ENCODE measurements at places on chromosomes 5 and 9.

DNA sequence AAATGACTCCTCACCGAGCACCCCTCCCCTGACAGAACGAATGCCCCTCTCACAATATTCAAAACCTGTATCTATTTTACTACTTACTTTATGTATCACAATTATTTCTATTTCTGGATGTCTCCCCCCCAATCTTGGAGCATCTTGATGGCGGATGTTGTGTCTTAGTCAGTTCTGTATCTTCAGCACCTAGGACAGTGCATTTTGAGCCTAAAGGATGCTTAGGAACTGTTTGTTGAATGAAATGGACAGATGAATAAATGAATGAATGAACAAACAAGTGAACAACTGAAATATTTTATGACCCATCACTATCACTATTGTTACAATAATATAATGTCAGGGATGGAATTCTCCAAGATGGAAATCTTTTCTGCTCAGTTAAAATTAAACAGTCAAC, 295.7 kb downstream of the DNAH5 start:
- no peak for DNase-seq

DNA sequence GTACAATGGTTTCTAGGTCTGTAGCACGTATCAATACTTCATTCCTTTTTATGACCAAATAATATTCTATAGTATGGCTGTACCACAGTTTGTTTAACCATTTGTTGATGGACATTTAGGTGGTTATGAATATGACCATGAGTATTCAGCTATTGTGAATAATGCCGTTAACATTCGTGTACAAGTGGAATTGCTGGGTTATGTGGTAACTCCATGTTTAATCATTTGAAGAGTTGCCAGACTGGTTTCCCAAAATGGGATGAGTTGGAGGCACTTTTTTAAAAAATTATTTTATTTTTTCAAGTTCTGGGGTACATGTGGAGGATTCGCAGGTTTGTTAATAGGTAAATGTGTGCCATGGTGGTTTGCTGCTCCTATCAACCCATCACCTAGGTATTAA, 4.6 kb downstream of the SNX2 start:
- DNase-seq, result no peak

DNA sequence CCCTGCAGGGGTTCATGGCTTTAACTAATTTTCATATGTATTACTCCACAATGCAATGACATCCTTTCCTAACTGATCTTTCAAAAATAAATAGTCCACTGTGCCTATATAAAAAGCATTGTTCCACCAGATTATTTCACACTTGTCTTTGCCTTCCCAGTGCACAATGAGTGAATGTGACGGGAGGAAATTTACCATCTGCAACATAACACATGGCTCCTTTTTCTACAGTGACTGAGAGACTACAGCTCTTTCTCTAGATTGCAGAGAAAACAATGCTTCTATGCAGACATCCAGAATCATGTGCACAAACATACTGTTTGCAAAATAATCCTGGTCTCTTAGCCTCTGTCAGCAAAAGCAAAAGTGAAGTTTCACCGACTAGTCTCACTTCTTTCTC, 483.7 kb upstream of the PIK3R1 start:
- no peak for DNase-seq

GRCh38 chr5:85648495-85648894, 969.2 kb upstream of the COX7C start:
- DNase-seq, result no peak

DNA sequence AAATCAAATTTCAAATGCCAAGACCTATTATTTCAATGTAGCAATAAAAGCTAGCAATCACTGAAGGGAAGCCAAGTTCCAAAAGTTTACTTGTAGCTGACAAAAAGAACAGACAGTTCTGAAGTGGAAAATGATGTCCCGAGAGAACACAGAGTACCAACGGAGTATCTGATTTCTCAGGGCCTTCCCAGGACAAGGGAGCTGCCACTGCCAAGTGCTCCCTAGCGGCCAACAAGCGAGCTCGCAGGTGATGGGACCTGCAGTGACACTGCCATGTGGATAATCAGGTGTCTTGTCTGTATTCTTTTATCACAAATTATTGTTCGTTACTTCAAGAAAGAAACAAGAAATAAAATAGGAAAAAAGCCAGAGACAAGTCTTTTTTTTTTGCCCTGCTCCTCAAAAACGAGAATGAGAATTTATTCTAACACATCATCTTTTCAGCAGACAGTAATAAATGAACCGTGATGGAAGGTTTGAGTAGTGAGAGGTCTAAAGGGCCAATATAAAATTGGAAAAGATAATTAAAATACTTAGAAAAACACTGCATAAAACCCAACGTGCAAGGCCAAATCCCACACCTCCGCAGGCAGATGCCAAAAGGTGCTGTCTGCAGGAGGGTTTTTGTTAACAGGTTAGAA, 159.4 kb downstream of the MYO10 start:
- no peak for DNase-seq

- DNase-seq, result no peak
Observed at GRCh38 chr5:176469296-176469695, 21.1 kb downstream of the FAF2 start.

- no peak for DNase-seq
Observed at GRCh38 chr5:141800617-141801016, 77.6 kb downstream of the PCDH1 start.

DNA sequence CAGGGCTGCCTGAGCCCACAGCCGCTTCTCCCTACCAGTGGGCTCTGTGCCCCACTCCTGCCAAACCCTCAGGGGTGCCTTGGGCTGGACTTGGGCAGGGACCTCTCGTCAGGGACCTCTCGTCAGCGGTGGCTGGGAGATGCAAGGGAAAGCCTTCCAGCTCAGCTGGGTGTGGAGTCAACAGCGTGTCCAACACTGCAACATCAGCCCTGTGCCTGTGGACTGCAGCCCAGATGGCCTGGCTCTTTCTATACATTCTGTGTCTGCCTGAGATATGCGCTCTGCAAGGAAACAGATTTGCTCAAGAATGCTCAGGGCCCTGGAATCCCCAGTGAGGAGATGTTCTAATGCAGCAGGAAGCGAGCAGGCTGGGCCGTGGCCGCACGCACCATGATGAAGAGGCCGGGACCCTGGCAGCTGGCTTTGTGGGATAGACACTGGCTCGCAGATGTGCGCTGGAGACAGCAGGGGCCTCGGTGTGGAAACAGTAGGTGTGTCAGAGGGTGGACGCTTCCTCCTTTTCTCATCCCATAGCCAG, 85.0 kb upstream of the COL5A1 start:
- DNase-seq, result no peak

DNA sequence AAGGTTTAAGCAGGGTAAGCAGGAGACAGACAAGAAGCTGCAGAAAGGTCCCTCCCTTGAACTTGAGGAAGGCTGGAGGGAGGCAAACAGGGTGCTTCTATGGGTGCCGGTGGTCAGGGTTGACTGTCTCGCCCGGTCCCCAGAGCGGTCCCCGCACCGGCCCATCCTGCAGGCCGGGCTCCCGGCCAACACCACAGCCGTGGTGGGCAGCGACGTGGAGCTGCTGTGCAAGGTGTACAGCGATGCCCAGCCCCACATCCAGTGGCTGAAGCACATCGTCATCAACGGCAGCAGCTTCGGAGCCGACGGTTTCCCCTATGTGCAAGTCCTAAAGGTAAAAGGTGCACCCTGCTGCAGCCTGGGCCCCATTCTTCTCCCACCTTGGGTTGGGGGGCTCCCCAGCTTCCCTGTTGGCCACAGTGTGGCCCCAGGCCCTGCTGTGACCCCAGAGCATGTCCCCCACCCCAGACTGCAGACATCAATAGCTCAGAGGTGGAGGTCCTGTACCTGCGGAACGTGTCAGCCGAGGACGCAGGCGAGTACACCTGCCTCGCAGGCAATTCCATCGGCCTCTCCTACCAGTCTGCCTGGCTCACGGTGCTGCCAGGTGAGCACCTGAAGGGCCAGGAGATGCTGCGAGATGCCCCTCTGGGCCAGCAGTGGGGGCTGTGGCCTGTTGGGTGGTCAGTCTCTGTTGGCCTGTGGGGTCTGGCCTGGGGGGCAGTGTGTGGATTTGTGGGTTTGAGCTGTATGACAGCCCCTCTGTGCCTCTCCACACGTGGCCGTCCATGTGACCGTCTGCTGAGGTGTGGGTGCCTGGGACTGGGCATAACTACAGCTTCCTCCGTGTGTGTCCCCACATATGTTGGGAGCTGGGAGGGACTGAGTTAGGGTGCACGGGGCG, 5.7 kb downstream of the FGFR4 start:
- no peak for DNase-seq

DNA sequence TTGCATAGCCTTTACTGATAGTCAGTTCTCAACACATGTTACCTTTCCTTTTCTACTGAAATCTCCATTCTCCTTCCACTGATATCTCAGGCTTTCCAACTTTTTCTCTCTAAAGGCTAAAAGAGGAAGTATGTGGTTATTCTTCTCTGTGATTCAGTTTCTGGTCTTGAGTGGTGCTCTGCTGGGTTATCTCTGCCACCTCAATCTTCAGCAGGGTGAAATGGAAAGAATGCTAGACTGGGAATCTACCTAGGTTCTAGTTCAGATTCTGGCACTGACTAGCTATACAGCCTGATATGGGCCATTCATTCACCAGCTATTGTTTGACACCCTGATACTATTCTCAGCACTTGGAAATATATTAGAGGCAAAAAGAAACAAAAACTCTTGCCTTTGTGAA, 124.9 kb upstream of the GRIA1 start:
- no peak for DNase-seq

DNA sequence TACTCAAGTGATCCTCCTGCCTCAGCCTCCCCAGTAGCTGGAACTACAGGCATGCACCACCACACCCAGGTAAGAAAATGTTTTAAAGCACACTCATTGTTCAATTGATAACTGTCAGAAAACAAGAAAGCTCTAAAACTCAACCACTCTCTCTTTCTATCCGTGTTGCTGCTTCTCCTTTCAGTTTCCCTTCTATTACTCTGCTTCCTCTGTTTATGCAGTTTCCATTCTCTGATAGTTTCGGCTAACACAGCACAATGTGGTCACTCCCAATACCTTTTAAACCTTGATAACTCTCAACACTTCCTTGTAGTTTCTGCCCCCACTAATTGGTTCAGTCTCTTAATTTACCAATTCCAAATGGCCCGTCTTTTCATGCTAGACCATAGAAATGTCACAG, 59.2 kb upstream of the NR4A3 start:
- DNase-seq, result no peak

DNA sequence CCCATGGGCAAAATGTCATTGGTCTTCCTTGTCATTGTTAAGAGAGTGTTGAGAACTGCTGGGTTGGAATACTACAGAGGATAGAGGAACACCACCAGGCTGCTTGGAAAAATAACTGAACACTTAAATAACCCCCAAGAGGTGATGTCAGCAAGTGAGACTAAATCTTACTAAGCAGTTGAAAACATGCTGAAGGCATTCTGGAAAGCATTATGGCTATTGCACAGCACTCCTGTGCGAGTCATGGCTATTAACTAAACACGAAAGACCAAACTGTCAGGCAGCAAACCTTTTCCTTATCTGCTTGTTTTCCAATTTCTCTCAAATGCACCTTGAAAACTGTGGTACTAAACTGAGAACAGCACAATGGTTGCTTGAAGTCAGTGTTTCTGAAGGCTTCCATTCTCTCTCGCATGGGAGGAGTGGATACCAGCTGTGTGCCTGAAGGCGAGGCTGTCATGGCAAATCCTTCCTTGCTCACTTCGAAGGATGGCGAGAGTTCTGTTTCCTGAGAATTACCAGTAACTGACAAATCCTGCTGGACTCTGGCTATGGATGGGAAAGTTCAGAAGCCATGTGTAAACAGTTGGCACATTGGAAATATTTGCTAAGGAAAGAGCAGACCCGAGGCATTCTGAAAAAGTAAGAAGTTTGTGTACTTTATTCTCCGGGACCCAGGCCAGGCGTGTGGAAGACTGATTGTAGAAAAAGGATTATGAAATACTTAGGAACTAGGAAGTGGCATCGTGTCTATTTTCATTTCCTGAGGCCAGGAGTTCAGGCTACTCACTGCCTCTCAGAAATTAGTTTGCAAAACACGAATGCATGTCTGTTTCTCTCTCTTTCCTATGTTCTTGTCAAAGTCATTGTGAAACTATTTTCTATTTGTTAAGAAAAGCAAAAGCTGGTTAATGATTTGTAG, 182.1 kb downstream of the DMRT2 start:
- no peak for DNase-seq

DNA sequence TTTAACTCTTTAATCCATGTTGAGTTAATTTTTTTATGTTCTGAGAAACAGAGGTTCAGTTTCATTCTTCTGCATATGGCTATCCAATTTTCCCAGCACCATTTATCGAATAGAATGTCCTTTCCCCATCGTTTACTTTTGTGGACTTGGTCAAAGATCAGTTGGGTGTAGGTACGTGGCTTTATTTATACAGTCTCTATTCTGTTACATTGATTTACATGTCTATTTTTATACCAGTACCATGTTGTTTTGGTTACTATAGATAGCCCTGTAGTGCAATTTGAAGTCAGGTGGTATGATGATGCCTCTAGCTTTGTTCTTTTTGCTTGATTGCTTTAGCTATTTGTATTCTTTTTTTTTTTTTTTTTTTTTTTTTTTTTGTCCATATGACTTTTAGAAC, 462.0 kb downstream of the HTR1A start:
- no peak for DNase-seq

DNA sequence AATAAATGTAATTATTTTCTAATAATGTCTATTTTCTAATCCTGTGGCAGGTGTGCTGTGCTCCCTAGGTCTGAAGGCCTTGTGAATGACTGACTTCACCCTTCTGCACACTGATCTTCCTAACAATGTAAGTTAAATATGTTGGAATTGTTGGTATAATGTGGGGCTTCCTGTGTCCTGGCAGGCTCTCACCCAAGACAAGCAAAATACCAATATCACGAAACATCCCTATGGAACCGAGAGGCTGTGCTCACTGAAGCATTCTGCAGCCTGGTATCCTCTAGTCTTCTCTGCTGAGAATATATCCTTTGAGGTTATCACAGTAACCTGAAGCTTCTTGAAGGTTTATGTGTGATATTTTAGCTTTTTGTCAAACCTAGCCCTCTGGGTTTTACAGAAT, 159.4 kb downstream of the GABRB2 start:
- DNase-seq, result no peak

GRCh38 chr5:76468635-76469425, 65.7 kb downstream of the IQGAP2 start:
- DNase-seq, result no peak

DNA sequence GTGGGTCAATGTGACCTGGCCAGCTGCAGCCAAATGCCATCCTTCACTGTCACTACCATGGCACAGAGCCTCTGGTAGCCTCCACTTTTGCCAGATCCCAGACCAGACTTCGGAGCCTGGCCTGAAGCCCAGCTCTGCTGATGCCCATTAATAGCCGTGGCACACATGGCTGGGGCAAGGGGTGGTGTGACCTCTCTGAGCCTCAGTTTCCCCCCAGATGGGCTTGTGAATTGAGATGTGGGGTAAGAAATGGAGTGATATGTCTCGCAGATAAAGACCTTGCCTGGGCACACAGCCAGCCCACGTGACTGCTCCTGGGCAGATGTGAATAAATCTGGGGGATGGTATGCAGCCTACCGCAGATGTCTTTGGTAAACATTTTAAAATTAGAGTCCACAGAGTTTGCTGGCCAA, 13.9 kb downstream of the SUSD3 start:
- peak; percentile 52 for DNase-seq

GRCh38 chr9:135045264-135045927, 42.1 kb upstream of the OLFM1 start:
- DNase-seq, result no peak

GRCh38 chr9:82135106-82135505, 146.5 kb downstream of the SPATA31D1 start:
- no peak for DNase-seq

GRCh38 chr5:33650911-33651310, 210.1 kb downstream of the TARS1 start:
- DNase-seq, result no peak
